ENCODE measurements at places on chromosomes 7 and 10.

GRCh38 chr7:142130267-142130666 lies 18.7 kb downstream of the MGAM2 start:
- no peak for DNase-seq

GRCh38 chr7:17027789-17028152 lies 146.0 kb upstream of the AGR3 start:
- no peak for DNase-seq

DNA sequence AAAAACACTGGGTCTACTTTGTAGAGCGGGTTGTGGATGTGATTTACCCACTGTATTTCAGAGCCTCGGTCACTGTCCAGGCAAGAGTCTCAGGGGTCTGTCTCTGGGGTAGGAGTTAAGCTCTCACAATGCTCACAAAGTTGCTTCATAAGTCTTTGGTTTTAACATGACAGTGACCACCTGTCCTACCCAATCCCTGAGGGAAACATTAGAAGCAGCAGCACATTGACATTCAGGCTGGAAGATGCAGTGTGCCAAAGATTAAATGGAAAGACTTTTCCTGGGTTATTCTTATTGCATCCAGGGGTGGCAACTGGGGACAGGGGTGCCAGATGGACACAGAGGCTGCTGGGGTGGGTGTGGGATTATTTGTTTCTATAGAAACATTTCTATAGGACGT lies 330.0 kb downstream of the RNLS start:
- DNase-seq = no peak

DNA sequence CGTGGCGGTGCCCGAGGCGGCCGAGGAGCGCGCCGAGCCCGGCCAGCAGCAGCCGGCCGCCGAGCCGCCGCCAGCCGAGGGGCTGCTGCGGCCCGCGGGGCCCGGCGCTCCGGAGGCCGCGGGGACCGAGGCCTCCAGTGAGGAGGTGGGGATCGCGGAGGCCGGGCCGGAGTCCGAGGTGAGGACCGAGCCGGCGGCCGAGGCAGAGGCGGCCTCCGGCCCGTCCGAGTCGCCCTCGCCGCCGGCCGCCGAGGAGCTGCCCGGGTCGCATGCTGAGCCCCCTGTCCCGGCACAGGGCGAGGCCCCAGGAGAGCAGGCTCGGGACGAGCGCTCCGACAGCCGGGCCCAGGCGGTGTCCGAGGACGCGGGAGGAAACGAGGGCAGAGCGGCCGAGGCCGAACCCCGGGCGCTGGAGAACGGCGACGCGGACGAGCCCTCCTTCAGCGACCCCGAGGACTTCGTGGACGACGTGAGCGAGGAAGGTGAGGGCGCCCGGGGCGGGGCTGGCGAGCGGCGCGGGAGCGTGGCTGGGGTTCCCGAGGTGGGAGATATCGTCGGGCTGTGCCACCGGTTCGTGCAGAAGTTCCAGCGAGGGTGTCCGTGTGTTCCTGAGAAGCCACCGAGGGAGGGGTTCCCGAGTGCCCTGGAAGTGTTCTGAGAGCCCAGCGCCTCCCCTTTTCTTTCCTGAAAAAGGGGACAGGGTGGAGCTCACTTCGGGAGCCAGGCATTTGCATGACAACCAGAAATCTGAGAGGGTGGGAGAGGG lies 495 bp downstream of the EIF3B start:
- DNase-seq = no peak

GRCh38 chr10:100146875-100147650 lies 38.8 kb downstream of the ERLIN1 start:
- DNase-seq = no peak

Data from anterior cingulate cortex (tissue), 58 donors.